NCI-H524 treated with DMSO at 0.1 percent for 48 hours (cell line): ENCODE measurements at places on chromosomes 3 and 15.

- no peak for DNase-seq
These were observed 571.4 kb upstream of the NAALADL2 start for GRCh38 chr3:174287705-174288104.

DNA sequence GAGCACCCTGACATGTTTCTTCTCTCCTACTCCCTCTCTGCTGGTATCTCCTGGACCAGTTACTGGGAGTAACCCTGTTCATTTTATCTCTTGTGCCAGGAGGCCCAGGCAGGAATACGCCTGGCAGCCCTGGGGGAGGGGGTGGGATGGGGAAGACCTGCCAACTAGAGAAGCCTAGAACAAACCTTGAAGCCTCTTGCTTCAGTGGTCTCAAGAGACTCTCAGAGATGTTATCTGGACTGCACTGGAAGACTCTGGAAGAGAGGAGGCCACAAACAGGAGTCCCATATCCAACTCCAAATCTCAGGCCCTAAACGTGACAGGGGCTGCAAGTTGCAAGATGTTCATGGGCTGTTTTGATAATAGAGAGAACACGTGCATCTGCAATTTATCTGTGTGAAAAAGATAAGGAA is at the start of gene EPB42:
EPB42 (minus strand) TSS at position 28 of the 413 bp plus-strand sequence. CDS start 193 bp downstream, outside the sequence.
- no peak for DNase-seq

DNA sequence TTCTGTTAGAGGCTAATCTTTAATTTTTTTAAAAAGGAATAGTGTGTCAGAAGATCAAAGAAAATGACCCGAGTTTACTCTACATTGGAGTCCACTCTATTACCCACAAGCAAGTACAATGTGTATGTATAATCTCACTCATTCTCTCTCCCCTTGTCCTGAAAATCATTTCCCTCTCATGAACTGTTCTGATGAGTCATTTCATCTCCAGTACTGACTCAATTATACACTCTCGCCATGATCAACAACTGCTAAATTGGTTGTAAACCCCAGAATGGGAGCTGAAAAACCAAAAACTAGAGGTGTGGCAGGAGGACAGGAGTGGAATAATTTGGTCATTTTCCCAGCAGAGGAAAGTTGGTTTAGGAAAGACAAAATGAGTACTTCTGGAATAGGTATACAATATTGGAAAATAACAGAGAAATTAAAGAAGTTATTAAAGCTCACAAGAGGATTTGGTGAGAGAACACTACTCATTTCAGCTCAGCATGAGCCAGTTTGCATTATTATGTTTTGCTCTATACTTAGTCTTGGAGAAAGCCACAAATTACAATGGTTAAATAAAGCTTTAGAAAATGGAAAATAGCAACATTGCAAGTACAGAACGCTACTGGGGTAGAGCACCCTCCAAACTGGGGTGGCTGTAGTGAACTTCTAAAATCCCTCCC is 144.3 kb upstream of the PFN2 start:
- no peak for DNase-seq

DNA sequence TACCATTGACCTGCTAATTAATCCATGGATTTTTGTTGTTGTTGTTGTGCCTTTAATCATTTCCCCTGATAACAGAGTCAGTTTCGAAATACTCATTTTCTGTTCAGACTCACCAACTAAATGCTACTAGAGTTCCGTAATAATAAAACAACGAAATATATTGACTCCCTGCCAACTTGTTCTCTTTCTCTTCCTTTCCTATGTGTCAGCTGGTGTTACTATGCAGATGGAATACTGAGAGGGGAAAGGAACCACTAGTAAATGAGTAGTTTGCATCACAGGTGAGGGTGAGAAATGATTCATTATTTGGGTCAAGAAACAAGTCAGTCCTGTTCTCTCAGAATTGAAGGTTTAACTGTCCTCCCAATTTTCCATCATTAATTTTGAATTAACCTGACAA is 1027.3 kb downstream of the TUSC7 start:
- DNase-seq: no peak

DNA sequence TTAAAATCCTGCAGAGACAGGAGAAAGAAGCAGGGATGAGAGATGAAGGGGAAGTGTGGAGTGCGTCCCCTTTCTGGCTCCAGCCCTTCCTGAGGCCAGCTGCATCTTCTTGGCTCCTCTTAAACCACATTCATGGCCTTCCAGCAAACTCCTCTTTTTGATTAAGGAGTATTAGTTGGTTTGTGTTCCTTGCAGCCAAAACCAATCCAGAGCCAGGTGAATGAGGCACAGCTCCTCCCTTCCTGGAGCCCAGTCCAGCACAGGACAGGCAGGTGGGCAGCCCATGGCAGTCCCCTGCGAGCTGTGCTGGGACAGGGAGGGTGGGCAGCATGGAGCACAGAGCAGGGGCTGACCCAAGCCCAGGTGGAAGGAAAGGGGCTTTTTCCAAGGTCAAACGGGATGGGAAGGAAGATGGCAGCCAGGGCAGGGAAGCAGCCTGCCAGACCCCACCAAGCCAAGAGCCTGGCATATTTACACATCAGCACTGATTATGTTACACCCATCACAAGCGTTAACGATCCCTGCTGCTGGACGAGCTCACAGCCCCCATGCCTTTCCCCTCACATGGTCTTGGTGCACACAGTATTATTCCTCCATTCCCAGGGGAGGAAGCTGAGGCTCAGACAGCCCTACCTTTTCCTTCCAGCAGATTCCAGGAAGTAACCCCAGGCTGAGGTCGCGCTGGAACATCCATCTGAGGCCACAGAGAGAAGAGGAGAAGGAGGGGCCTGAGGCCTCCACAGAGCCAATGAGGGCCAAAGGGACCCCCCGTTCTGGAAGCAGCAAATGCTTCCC is 175.6 kb downstream of the SMAD6 start:
- no peak for DNase-seq

DNA sequence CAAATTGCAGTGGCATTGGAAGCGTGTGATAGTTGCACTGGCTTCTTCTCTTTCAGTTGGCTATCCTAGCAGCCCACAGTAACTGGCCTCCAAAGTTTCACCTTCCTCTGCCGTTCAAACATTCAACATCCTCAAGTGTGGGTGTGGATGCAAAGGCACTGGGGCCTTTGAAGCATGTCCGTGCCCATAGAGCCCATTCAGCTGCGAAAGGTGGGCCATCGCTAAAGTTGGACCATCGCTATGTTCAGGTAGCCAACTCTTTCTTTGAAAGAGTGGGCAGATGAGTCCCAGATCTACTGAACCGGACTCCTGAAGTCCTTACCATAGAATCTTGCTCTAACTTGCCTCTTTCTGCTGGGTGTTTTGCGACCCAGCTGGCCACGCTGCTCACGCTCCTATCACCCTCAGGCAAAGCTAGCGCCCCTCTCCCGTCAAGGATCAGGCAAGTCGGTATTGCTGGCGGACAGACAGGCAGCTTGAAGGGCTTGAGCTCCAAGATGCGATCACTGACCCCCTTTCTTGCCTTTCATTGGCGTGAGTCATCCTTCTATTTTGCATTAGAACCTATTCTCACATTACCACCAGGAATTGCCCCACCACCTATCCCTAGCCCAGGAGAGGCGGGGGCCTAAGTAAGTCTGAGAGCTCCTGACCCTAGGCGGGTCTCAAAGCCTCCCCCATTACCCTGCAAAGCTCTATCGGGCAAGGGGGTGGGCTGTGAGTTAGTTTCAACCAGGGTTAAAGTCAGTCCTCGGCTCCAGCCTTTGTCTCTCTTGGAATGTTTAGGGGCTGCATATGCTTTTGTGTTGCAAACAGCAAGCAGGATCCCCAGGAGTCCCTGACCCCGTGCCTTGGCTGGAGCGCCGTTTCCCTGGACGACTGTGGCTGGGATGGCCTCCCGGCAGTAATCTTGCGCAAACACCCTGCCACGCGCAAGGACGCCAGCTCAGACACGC is 28.7 kb downstream of the ZIC4 start:
- no peak for DNase-seq

- DNase-seq: no peak
These were observed 20.1 kb downstream of the LRRC2 start for GRCh38 chr3:46545818-46546630.

- no peak for DNase-seq
These were observed 511 bp upstream of the RARB start for GRCh38 chr3:25427563-25427941.

DNA sequence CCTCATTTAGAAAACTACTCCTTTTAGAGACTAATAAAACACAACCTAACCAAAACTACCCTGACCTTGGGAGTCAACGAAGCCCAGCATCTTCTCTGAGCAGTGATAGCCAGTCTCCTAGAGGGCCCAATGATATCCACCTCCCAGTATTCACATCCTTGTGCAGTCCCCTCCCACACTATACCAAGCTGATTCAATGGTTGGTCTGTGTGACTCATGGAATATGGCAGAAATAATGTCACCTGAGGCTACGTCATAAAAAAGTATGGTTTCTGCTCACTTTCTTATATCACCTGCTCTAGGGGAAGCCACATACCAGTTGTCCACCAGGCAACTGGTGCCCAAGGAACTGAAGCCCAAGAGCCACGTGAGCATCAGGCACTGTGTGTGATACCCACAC is 21.4 kb upstream of the USF3 start:
- DNase-seq: no peak

DNA sequence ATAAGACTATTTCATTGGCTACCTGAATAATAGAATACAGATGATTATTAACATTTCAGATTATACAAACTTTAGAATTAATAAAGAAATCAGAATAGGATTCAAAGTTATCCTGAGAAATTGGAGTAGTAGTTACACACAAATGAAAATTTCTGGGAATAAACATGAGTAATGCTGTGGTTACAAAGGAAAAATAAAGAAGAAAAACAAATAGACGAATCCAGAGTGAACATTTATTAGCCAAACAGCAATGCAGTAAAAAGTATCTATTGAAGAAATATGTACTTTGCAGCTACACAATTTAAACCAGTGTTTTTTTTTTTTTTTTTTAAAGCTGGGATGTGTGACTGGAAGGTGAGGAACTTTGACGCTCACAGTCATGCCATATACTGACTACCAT is 1159.2 kb downstream of the TUSC7 start:
- no peak for DNase-seq

DNA sequence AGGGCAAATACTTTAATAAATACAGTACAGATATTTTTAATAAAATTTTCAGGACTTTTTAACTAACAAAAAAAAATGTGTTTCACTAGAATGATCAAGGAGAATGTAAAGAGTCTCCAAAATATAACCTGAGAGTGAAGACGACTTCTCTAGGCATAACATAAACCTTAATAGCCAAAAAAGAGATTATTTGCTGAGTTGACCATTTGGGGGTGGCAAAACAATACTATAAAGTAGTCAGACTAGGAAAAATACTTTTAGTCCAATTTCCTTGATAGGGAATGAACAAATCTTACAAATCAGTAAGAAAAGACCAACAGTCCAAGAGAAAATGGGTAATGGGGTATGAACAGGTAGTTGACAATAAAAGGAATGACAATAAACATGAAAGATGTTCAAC is 29.4 kb upstream of the GATM start:
- DNase-seq: no peak

GRCh38 chr15:60800299-60801072 is 321.5 kb upstream of the ICE2 start:
- no peak for DNase-seq

DNA sequence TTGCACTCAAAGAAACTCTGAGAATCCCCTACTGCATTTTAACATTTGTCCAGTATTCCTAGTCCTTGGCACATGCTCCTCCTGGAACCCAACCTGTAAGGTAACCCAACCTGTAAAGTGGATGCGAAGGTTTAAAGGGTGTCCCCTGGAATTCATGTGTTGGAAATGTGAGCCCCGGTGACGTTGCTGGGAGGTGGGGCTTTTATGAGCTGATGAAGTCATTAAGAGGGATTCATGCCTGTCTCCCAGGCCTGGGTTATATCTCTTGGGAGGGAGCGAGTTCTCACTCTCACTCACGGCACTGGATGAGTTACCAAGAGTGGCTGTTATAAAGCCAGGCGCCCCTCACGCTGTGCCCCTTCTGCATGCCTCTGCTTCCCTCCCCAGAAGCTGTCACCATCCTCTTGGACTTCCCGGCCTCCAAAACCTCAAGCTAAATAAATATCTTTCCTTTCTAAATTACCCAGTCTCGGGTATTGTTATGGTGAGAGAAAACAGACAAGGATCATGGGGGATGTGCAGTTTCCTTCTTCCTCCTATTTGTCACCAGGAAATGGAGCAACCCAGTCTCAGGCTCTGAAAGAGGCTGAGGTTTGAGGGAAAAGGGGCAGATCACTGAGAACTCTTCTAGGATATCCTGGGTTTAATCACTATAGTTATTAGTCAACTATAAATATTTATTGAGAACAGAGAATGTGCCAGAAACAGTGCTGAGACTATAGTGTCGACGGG is 7.6 kb downstream of the XXYLT1 start:
- DNase-seq: no peak

- DNase-seq: no peak
These were observed 647.6 kb upstream of the DPPA4 start for GRCh38 chr3:109984976-109985375.

DNA sequence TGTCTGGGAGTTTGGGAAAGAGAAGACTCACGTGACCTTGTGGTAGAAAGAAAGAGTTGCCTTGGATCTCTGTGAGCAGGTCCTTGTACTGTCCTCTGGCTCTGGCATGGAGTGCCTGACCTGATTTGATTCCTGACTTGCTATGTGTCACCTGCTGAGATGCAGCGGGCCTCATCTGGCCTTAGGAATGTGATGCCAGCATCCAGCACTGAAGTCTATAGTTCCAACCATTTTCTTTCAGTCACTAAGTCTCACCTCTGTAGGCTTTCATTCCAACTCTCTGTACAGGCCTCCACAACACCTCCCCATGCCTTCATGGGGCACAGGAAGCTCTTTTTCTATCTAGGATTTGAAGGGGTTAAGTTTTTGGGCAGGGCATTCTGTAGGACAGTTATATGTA is 12.1 kb upstream of the OXSR1 start:
- no peak for DNase-seq

- DNase-seq: no peak
These were observed 166.6 kb upstream of the SMAD3 start for GRCh38 chr15:66898656-66899386.

DNA sequence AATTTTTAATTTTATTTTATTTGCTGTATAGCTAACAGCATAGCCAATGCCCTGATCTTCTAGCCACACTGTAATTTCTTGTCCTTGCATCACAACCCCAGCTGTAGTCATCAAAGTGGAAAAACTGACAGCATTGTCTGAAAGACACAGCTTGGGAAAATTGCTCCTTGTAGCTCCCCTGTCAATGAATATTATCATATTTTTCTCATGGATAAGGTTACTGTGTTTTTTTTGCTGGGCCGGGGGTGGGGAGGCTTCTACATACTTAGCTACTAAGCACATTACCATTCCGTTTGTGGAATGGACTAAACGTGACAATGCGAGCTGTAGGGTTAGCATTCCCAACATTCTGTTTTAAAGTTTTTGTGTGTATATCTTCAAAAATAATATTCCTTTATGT is 381.3 kb downstream of the TIGIT start:
- no peak for DNase-seq
